ENCODE measurements at places on chromosomes 7 and 10.
A peak's percentile ranks its signal among the peaks of the same experiment; 100 is the strongest.

DNA sequence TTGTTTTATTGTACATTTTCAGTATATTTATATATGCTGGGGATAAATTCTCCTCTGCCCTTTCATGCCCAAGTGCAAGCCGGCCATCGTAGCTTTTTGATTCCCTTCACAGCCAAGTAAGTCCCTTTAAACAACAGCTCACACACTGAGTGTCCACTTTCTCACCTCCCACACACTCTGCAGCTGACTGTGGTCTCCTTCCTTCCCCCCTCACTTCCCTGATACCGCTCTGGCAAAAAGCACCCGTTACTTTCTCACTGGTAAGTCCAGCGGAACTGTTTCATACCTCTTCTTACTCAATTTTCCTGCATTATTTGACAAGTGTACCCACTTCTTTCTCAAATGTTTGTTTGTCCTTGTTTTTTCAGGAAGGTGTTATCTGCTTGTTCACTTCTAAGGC is 35.2 kb downstream of the MGAM start:
- DNase-seq, result no peak

GRCh38 chr7:141495057-141495456 is 56.2 kb upstream of the AGK start:
- DNase-seq, result no peak

GRCh38 chr7:39317107-39317506 is 249.1 kb upstream of the YAE1 start:
- no peak for DNase-seq

DNA sequence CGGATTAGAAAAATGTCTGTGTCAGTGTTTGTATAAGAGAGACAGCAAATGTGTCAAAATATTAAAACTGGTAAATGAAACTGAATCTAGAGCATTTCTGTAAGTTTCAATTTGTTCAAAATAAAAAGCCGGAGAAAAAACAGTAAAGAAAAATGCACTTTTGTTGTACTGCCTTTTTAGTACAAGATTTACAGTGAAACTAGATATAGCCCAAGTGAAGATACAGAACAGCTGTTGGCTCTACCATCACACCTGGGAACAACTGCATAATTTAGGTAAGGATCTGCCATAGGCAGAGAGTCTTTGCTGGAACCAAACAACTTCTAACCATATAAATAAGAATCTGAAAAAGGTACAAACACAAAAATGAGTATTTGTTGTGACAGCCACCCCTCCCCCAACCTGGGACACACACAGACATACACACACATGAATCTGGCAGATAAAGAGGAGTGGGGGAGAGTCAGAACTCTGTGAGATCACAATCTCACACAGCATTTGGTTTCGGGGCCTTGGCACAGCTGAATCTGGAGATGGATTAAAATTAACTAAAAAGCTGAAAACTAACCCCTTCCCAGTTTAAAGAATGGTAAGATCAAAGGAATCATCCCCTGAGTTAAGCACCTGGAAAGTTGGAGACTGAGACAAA is 54.8 kb downstream of the DPY19L1 start:
- DNase-seq, result no peak

- no peak for DNase-seq
Observed at GRCh38 chr10:129598413-129598812, 131.4 kb downstream of the MGMT start.

- DNase-seq, result no peak
Observed at GRCh38 chr10:14439451-14440259, 108.9 kb upstream of the FRMD4A start.

DNA sequence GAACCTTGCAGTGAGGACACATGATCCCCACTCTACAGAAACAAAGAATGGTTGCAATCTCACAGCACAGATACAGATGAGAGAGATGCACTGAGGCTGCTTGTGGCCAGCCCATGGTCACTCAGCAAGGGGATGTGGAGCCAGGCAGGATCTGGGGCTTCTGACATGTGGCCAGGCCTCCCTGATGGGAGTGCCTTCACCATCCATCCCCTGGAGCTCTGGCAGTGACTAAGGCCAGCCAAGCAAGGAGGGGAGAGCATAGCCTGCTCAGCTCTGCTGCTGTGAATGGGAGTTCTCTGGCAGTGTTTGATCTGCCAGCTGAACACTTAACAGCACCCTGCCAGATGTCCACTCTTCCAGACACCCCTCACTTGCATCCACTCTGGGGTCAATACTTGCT is 19.8 kb downstream of the C10orf71 start:
- DNase-seq, result no peak

DNA sequence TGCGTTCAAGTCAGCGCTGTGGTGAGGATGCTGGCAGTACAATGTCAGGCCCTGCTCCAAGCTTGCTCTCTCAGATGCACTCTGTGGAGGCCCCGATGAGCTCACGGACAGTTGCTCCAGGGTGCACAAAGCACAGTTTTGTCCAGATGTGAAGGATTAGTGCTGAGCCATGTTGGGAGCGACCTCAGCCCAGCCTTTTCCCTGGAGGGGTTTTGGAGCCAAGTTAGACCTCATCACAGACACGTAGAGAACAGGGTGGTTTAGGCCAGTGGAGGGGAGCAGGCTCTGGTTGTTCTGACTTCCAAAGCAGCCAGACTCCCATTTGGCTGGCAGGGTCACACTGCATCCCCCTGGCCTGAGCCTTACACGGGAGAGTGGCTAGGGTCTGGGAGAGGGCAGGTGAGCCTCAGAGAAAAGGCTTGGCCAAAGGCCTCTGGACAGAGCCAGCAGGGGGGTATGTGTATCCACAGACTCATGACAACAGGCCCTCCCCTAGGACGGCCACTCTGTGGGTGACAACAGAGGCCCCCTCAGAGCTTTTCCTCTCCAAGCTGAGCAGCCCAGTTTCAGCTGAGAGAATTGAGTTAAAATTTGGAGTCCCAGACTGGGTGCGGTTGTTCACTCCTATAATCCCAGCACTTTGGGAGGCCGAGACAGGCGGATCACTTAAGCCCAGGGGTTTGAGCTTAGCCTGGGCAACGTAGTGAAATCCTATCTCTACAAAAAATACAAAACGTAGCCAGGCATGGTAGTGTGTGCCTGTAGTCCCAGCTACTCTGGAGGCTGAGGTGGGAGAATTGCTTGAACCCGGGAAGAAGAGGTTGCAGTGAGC is 4.7 kb downstream of the PLAC9 start:
- no peak for DNase-seq

DNA sequence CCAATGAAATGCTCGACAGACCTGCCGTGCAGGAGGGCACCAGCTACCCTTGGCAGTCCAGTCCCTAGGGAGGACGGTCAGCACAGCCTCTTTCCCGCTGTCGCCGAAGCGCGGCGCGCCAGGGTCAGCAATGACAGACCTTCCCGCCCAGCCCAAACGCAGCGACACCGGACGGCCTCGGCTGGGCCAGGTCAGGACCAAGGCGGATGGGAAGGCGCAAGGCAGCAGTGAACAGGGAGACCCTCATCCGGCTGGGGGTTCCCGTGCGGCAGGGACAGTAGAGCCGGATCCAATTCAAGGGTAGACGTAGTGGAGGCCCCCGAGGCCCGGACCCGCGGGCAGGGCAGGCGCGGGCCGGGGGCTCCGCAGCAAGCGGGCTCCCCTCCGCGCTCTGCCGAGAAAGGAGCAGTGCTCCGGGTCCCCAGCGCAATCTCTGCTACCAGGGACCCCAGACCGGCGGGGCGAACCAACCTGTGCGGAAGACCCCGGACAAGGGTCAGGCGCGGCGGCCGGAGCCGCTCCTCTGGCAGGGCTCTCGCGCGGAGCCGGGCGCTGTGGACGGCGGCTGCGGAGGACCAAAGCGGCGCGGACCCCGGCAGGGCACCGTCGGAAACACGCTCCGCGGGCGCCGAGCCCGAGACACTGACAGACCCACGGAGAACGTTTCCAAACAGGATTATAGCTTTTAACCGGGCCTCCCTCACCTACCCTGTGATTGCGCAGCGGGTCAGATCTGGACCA is at the start of gene SEC31B:
Gene SEC31B (minus strand): TSS at position 551 of the 741 bp plus-strand sequence. CDS start 2,909 bp downstream, outside the sequence.
- peak; percentile 37 for DNase-seq
